ENCODE measurements at places on chromosomes 11 and 22. TPM values are rescaled to one million over a fixed set of nuclear protein-coding genes. Genes with fewer than 3 reads are reported as not detected.
A peak's percentile ranks its signal among the peaks of the same experiment; 100 is the strongest.

DNA sequence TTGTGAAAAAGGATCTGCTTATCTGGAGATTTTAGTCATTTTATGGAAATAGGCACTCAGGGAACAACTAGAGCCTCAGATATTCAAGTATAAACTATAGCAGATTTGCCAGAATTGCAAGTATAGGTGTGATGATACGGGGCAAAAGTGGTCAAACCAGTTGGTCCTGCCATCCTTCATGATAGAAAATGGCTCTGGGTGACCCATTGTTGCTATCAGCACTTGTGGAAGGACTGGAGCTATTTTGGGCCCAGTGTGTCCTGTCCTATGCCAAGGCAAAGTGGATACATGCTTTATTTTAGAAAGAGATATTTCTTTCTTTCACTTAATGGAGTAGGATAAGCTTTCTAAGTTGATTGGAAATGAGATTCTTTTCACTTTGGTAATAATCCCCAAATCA lies 85.2 kb downstream of the PPP6R3 start:
- H3K27me3 ChIP-seq, result peaks cover 7% of the 10 kb centered on the region
- H3K4me1 ChIP-seq, result peaks cover 42% of the 10 kb centered on the region
- H3K36me3 ChIP-seq, result peaks cover 51% of the 10 kb centered on the region
- no peak overlapping the region for H3K27ac ChIP-seq
- DNase-seq, result no peak
- no peak overlapping the region for H3K4me3 ChIP-seq

DNA sequence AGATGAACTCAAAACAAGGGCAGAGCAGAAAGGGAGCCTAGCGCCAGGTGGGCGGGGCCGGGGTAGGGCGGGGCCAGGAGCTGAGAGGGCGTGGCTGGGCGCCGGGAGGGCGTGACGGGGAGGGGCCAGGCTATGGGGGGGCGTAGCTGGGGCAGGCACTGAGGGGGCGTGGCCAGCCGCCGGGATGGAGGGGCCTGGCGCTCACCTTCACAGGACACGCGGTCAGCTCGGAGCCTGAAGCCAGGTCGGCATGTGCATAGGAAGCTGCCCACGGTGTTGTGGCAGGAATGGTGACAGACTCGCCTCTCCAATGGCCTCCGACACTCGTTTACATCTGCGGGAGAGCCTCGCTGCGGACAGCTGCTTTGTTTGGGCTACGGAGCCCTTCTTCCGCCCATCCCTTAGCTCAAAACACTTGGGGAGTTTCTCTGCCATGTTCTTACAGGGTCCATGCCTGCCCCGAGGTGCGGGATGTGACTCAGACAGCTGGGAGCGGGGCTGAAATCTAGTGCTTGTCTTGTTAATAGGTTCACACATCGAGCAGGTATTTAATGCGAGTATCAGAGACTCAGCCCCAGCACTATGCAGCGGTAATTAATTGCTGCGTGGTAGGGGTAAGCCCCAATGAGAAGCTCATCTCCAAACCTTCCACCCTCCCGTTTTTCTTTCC lies 13.4 kb downstream of the VWCE start:
- peaks cover 5% of the 10 kb centered on the region for H3K27me3 ChIP-seq
- H3K4me3 ChIP-seq, result peak overlapping the region; percentile 22
- H3K4me1 ChIP-seq, result peaks cover 5% of the 10 kb centered on the region
- DNase-seq, result peak; percentile 82

DNA sequence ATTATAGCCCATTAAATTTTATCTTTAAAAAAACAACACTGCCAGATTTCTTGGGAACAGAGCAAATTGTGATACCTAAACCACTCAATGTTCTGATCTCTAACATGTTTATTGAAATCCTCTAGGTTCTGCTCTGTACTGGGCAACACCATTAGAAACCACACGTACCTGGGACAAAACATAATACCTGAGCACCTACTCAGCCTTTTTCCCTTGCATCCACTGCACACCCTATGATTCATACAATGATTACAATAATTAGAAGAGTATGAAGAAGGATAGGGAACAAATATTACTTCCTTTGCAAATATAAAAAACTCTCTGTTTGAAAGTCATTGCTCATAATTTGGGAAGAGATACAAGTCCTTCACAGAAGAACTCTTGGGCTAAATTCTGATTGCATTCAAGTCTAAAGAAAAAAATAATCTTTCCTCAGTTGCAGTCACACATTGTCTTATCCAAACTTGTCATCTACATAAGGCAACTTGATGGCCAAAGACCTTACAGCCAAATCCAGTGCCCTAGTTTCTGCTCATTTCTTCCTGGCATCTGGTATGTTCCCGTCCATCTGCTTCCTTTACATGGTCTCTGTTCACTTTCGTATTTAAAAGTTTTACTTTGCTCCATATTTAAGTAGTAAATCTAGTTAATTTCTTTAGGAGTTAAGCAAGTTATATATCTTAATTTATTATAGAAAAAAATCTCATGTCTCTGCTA lies 407.4 kb downstream of the LRRC4C start:
- H3K4me1 ChIP-seq, result no peaks in the 10 kb centered on the region
- no peaks in the 10 kb centered on the region for H3K36me3 ChIP-seq
- no peak for DNase-seq
- H3K4me3 ChIP-seq, result no peak overlapping the region
- peaks cover 1% of the 10 kb centered on the region for H3K27me3 ChIP-seq
- no peak overlapping the region for H3K27ac ChIP-seq

GRCh38 chr22:19515654-19516377 lies 8.4 kb downstream of the CLDN5 start:
- H3K36me3 ChIP-seq, result peaks cover 4% of the 10 kb centered on the region
- H3K27me3 ChIP-seq, result peaks cover 2% of the 10 kb centered on the region
- peaks cover 8% of the 10 kb centered on the region for H3K4me1 ChIP-seq
- H3K27ac ChIP-seq, result peak overlapping the region; percentile 5
- no peak for DNase-seq

DNA sequence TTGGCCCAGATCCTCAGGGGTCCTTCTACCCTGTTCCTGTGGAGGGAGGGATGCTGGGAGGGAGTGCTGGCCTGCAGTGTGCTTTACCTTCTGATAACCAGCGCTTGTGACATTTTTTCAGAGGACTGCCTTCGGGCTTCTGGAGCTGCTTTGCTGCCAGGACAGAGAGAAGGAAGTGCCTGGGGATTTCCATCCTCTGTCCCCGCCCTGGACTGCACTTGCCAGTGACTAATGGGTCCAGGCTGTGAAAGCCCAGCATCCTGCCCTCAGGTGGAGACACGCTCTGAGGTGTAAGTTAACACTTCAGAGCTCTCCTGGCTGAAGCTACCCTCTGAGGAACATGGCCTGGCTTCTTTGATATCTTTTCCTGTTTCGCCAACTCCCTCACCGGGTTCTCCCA lies 158.7 kb upstream of the SYT13 start:
- no peak overlapping the region for H3K27ac ChIP-seq
- no peaks in the 10 kb centered on the region for H3K4me1 ChIP-seq
- H3K4me3 ChIP-seq, result no peak overlapping the region

- H3K4me3 ChIP-seq, result peak overlapping the region; percentile 5
- no peak overlapping the region for H3K27ac ChIP-seq
- peaks cover 3% of the 10 kb centered on the region for H3K27me3 ChIP-seq
- peaks cover 4% of the 10 kb centered on the region for H3K36me3 ChIP-seq
These were observed 123.4 kb upstream of the SERPIND1 start for GRCh38 chr22:20650294-20651207.

- no peak for DNase-seq
- H3K36me3 ChIP-seq, result no peaks in the 10 kb centered on the region
- no peaks in the 10 kb centered on the region for H3K4me1 ChIP-seq
These were observed 344.4 kb upstream of the CADM1 start for GRCh38 chr11:115848611-115849010.

- no peak overlapping the region for H3K4me3 ChIP-seq
- no peak for DNase-seq
- H3K27me3 ChIP-seq, result no peaks in the 10 kb centered on the region
These were observed 38.1 kb downstream of the LARGE2 start for GRCh38 chr11:45960387-45961095.

GRCh38 chr22:26770624-26771023 lies 113.2 kb downstream of the MIAT start:
- no peaks in the 10 kb centered on the region for H3K36me3 ChIP-seq
- DNase-seq, result no peak
- H3K27me3 ChIP-seq, result no peaks in the 10 kb centered on the region

- DNase-seq, result no peak
- H3K36me3 ChIP-seq, result no peaks in the 10 kb centered on the region
- H3K4me3 ChIP-seq, result no peak overlapping the region
- no peaks in the 10 kb centered on the region for H3K27me3 ChIP-seq
- H3K27ac ChIP-seq, result no peak overlapping the region
These were observed 530.6 kb downstream of the MN1 start for GRCh38 chr22:27270818-27271510.

DNA sequence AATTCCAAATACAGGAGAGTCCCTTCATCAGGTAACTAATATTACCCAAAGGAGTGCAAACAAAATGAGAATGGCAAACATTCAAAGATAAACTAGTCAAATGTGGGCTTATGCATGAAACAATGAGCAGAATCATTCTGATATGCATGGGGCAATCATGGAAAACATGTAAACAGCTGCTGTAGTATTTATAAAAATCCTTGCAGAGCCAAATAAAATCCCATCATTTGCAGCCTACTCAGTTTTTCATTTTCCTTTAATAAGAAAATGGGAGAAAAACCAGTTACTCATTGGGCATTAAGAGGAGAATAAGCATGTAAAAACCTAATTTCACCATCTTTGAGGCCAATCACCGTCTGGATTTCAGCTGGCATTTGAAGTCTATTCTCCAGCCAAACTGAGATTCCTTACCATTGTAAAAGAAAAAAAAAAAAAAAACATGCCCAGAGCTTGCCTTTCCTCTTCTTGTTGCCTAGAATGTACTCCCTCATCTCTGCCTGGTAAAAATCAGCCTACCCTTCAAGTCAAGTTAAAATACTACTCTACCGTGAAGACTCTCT lies 249.1 kb downstream of the TTC28 start:
- no peak overlapping the region for H3K4me3 ChIP-seq
- peaks cover 16% of the 10 kb centered on the region for H3K4me1 ChIP-seq
- peaks cover 2% of the 10 kb centered on the region for H3K27me3 ChIP-seq
- DNase-seq, result no peak
- no peaks in the 10 kb centered on the region for H3K36me3 ChIP-seq

DNA sequence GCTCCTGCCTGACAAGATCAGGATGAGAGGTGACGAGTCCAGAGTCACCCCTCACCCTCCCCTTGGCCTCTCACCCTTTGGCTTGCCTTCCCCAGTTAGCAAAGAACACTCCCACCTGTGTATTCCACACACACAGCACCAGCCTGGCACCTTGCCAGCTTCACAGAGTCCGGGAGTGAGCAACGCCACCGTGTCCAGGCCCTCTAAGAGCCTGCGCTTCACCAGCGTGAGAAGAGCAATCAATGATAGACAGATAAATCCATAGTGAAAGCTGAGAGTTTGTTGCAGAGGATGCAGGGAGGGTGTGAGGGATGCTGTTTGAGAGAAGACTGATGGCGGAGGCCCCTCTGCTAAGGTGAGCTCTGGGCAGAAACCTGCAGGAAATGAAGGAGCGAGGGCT lies 404.5 kb downstream of the LARGE1 start:
- H3K4me1 ChIP-seq, result no peaks in the 10 kb centered on the region
- no peak overlapping the region for H3K27ac ChIP-seq
- no peak for DNase-seq
- no peaks in the 10 kb centered on the region for H3K36me3 ChIP-seq
- no peaks in the 10 kb centered on the region for H3K27me3 ChIP-seq

DNA sequence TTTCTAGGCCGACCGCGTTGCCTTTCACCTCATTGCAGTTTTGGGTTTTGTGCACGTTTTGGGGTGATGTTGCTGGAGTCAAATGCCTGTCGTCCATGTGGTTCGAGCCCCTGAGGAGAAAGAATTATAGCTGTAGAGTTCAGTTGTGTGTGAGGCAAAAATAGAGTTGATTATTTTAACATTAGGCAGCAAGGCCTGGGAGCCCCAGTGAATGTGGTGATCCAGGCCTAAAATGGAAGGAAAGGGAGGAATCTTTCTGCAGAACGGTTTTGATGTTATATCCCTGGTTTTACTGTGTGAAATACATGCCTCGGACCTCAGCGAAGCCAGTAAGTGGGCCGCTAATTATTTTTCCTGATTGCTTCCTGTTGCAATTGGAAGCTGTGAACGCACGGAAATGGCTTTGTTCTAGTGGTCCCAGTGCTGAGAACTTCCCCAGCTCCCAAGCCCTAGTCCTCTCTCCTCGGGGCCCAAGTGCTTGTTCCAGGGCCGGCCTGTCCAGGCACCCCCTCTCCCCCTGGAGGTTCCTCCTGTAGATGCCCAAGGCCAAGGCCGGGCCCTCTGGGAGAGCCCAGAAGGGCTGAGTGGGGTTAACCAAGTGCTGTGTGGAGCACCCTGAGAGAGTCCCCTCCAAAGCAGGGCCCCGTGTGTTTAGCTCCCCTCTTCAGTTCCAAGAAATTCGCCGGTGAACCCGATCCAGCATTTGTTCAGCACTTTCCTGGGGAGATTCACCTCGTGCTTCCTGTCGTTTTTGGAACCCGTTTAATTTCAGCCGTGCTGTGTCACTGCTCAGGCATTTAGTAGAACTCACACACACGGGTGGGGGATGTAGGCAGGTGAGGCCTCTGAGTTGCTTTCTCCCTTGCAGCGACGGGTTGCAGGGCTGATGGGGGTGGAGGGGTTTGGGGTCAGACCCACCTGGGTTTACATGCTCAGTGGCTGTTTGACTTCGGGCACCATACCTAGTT lies 2.1 kb downstream of the LRP5 start:
- peaks cover 45% of the 10 kb centered on the region for H3K4me1 ChIP-seq
- H3K27ac ChIP-seq, result peak overlapping the region; percentile 61
- DNase-seq, result no peak
- peaks cover 17% of the 10 kb centered on the region for H3K27me3 ChIP-seq
- H3K4me3 ChIP-seq, result peak overlapping the region; percentile 96
- peaks cover 6% of the 10 kb centered on the region for H3K36me3 ChIP-seq

DNA sequence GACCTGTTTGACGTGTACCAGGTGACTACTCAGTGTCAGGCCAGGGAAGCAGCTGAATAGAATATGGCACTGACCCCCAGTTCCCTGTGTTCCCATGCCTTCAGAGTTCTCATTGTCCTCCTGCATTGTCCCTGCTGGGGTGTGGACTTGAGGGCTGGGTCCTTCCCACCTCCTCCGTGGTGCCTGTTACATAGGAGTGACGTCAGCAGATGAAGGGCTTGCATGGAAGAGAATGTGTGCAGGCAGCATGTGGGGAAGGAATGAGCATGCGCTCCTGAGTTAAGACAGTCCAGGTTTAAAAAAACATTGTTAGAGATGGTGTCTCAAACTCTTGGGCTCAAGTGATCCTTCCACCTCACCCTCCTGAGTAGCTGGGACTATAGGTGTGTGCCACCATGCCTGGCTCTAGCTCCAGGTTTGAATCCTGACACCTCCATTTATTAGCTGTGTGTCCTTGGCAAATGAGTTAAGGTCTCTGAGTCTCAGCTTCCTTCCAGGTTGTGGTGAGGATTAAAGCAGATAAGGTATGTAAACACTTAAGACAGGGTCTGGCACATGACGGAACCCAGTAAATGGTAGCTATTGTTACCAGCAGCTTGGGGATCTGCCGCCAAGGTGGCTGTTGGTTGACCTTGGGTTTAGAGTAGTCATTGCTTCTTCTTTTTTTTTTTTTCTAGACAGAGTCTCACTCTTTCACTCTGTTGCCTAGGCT lies 7.5 kb upstream of the SOX10 start:
- H3K27me3 ChIP-seq, result peaks cover 6% of the 10 kb centered on the region
- H3K4me3 ChIP-seq, result no peak overlapping the region
- no peak overlapping the region for H3K27ac ChIP-seq
- no peaks in the 10 kb centered on the region for H3K4me1 ChIP-seq
- no peak for DNase-seq

OR5B3 gene
- total RNA-seq, result not detected

LSP1 gene
- total RNA-seq, result not detected

SYT9 gene
- 0.21 TPM for total RNA-seq

DLG2 gene
- 5.1 TPM for total RNA-seq

RFPL2 gene
- total RNA-seq, result 11.8 TPM

XBP1 gene
- 71.3 TPM for total RNA-seq

SLC22A6 gene
- not detected for total RNA-seq

ARHGEF17 gene
- 93.3 TPM for total RNA-seq
